Activated CD4-positive, alpha-beta memory T cell treated with anti-CD3 and anti-CD28 coated beads, Interleukin-2, amount 10 ng/mL, durations not matched to agents 7 days and 5 days (primary cell): ENCODE measurements at places on chromosomes 11 and 22. TPM values are rescaled to one million over a fixed set of nuclear protein-coding genes. Genes with fewer than 3 reads are reported as not detected.

- DNase-seq: no peak
- no peaks in the 10 kb centered on the region for H3K27me3 ChIP-seq
- no peak overlapping the region for H3K27ac ChIP-seq
- no peaks in the 10 kb centered on the region for H3K36me3 ChIP-seq
Measured at GRCh38 chr11:97973352-97973857, 1047.3 kb upstream of the CNTN5 start.

GRCh38 chr11:93849751-93850593 lies 446 bp downstream of the VSTM5 start:
- peaks cover 18% of the 10 kb centered on the region for H3K27me3 ChIP-seq
- no peak overlapping the region for H3K27ac ChIP-seq
- no peak for DNase-seq
- no peak overlapping the region for H3K4me3 ChIP-seq

- peaks cover 51% of the 10 kb centered on the region for H3K4me1 ChIP-seq
- H3K4me3 ChIP-seq: no peak overlapping the region
- H3K27ac ChIP-seq: no peak overlapping the region
- no peak for DNase-seq
Measured at GRCh38 chr11:35121326-35121865, 17.6 kb upstream of the CD44 start.

- no peak for DNase-seq
- H3K4me1 ChIP-seq: peaks cover 74% of the 10 kb centered on the region
- no peak overlapping the region for H3K4me3 ChIP-seq
- H3K27ac ChIP-seq: no peak overlapping the region
Measured at GRCh38 chr22:37292641-37293040, 10.3 kb downstream of the CYTH4 start.

DNA sequence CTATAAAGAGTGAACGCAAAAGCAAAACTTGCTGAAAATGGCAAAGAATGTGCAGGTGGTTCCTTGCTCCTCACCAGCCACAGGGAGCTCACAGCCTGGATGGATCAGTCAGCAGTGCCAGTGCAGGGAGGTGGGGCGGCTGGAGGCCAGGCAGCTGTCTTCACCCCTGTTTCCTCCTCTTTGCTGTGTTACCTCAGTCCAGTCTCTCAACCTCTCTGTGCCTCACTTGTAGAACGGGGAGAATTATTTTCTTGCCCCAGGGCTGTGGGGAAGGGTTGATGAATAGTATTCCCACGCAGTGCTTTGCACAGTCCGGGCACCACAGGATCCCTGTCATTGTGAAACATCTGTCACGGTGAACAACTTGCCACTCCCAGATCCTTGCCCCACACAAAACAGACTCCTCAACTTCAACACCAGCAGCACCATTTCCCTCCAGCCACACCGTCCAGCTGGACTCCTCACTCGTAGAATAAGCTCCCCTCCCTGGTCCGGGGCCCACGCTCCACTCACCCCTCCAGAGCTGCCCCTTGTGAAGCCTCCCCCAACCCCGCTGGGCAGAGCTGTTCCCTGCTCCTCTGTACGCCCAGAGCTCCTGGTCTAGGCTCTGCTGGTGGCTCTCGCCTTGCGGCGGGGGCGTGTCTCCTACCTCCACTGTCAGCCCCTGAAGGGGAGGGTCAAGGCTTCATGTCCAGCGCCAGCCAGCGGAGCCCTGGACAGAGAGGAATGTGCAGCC lies 27.7 kb downstream of the MPPED1 start:
- H3K27ac ChIP-seq: no peak overlapping the region
- no peaks in the 10 kb centered on the region for H3K4me1 ChIP-seq
- no peak overlapping the region for H3K4me3 ChIP-seq
- no peak for DNase-seq

DNA sequence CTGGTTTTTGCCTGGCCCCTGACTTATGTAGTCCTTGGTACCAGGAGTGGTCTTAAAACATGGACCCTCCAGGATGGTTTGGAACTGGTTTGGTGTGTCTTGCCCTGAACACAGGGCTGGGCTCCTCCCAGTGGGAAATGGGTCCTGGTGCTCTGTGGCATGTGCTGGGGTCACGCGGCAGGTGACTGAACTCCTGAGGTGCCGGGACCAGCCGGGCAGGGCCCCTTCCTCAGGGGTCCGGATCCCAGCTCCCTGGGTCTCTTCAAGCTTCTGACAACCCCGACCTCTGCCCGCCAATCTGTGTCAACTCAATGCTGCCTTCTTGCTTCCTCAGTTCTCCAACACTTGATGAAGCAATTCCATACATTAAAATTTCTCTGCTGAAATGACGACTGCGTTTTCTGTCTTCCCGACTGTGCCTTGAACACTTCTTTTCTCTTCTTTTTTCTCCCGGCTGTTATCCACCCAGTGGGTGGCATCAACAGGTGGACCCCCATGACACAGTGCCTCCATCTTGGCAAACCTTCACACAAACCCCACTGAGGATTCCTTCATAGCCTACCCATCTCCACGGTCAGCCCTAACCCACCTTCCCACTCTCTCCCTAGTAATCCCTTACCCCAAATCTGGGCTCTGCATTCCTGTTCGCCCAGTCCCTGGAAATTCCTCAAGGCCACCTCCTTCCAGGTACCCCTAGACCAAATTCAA lies 4.4 kb downstream of the IFT27 start:
- no peaks in the 10 kb centered on the region for H3K27me3 ChIP-seq
- H3K36me3 ChIP-seq: no peaks in the 10 kb centered on the region
- H3K27ac ChIP-seq: no peak overlapping the region
- H3K4me1 ChIP-seq: peaks cover 14% of the 10 kb centered on the region

GRCh38 chr11:117614728-117615127 lies 182.3 kb downstream of the DSCAML1 start:
- peaks cover 24% of the 10 kb centered on the region for H3K27me3 ChIP-seq
- peaks cover 11% of the 10 kb centered on the region for H3K4me1 ChIP-seq
- H3K4me3 ChIP-seq: no peak overlapping the region
- no peak for DNase-seq

GRCh38 chr11:74473382-74474173 lies 6.2 kb upstream of the KCNE3 start:
- no peak for DNase-seq
- peaks cover 5% of the 10 kb centered on the region for H3K27me3 ChIP-seq
- no peak overlapping the region for H3K27ac ChIP-seq

GRCh38 chr11:19879307-19880087 lies 166.9 kb downstream of the NAV2 start:
- H3K4me1 ChIP-seq: no peaks in the 10 kb centered on the region
- peaks cover 3% of the 10 kb centered on the region for H3K27me3 ChIP-seq
- H3K27ac ChIP-seq: no peak overlapping the region
- H3K36me3 ChIP-seq: no peaks in the 10 kb centered on the region
- no peak overlapping the region for H3K4me3 ChIP-seq
- DNase-seq: no peak

DNA sequence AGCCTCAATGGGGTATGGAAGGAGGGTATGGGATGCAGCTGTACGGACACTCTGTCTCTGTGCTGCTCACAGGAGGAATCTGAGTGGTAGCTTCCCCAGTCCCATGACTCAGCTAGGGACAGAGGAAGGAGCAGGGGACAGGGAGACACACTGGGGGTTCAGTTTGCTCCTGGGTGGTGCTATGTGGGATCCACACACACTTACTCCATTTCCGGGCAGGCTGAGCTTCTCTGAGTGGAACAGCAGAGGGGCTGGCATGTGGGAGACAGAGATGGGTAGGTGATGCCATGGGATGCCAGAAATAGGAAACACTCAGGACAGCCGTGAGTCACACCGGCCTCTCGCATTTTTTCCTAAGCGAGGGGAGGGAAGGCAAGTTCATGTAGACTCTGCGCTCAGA lies 59.2 kb upstream of the KIRREL3 start:
- H3K27ac ChIP-seq: no peak overlapping the region
- no peak for DNase-seq
- H3K4me1 ChIP-seq: no peaks in the 10 kb centered on the region
- no peaks in the 10 kb centered on the region for H3K36me3 ChIP-seq

GRCh38 chr22:19886605-19887255 lies 32.1 kb upstream of the GNB1L start:
- no peak overlapping the region for H3K4me3 ChIP-seq
- H3K27ac ChIP-seq: no peak overlapping the region
- H3K36me3 ChIP-seq: no peaks in the 10 kb centered on the region
- H3K27me3 ChIP-seq: no peaks in the 10 kb centered on the region

GRCh38 chr11:78615724-78616123 lies 41.1 kb upstream of the NARS2 start:
- no peak overlapping the region for H3K4me3 ChIP-seq
- no peak for DNase-seq
- H3K36me3 ChIP-seq: no peaks in the 10 kb centered on the region
- H3K27ac ChIP-seq: no peak overlapping the region
- peaks cover 8% of the 10 kb centered on the region for H3K27me3 ChIP-seq

DNA sequence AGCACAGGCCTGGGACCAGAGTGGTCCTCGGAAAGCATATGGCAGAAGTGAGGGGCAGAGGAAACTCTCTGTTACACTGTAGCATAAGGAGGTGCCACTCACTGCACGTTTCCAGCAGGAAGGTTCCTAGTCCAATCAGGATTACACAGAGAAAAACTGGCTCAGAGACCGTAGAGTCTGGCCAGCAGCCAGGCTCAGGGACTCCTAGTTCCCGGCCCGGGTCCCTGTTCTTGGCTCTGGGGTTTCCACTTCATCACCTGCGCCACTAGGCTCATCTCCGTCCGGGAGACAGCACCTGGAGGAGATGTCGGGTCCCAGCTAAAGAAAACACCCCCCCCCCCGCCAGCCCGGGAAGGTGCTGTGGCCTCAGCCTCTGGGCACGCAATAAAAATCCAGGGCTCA lies 1.1 kb downstream of the TTLL12 start:
- peak overlapping the region; percentile 76 for H3K4me3 ChIP-seq
- DNase-seq: no peak
- peaks cover 37% of the 10 kb centered on the region for H3K4me1 ChIP-seq
- peak overlapping the region; percentile 58 for H3K27ac ChIP-seq
- no peaks in the 10 kb centered on the region for H3K27me3 ChIP-seq

- H3K27me3 ChIP-seq: peaks cover 12% of the 10 kb centered on the region
- no peaks in the 10 kb centered on the region for H3K36me3 ChIP-seq
- H3K4me1 ChIP-seq: no peaks in the 10 kb centered on the region
- H3K4me3 ChIP-seq: no peak overlapping the region
- H3K27ac ChIP-seq: no peak overlapping the region
- DNase-seq: no peak
Measured at GRCh38 chr11:33953289-33953688, 61.4 kb upstream of the LMO2 start.

CAVIN3 gene
- 12.1 TPM for total RNA-seq

SLC22A6 gene
- not detected for total RNA-seq

PHOX2A gene
- not detected for total RNA-seq

INS gene
- not detected for total RNA-seq

TSGA10IP gene
- not detected for total RNA-seq

SEC14L2 gene
- total RNA-seq: 7.4 TPM

MAJIN gene
- total RNA-seq: 0.33 TPM

CCDC82 gene
- total RNA-seq: 32.9 TPM

SMC1B gene
- 0.81 TPM for total RNA-seq

POU2AF3 gene
- total RNA-seq: not detected

RANBP1 gene
- total RNA-seq: 176 TPM
